ENCODE measurements at places on chromosomes 12 and 14.

DNA sequence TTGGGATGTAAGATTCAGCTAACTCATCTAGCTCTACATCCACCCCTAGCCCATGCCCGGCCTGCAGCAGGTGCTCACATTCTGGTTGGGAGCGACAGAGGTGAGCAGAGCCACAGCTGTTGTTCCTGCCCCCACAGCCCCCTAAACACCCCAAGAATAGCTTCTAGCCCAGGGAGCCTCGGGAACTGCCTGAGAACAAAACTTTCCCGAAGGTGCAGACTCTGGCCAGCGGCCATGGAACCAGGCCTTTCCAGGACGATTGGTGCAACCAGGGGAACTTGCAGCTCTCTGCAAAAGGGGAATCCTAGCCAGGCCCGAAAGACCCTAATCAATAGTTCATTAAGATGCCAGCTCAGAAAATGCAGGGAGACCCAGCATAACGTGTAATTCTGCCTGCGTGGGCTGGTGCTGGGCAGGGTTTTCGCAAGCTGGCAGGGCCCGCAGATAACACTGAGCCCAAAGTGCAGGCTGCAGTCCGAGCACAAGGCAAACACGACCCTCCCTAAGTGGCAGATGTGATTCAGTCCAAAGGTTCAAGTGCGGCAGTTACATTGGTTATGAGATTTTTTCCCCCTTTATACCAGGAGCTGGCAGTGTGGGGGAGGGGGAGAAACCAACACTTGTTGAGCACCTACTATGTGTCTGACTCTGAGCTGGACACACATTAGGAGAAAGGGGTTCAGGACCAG, 122.5 kb upstream of the MAP1LC3B2 start:
- no peak for DNase-seq

DNA sequence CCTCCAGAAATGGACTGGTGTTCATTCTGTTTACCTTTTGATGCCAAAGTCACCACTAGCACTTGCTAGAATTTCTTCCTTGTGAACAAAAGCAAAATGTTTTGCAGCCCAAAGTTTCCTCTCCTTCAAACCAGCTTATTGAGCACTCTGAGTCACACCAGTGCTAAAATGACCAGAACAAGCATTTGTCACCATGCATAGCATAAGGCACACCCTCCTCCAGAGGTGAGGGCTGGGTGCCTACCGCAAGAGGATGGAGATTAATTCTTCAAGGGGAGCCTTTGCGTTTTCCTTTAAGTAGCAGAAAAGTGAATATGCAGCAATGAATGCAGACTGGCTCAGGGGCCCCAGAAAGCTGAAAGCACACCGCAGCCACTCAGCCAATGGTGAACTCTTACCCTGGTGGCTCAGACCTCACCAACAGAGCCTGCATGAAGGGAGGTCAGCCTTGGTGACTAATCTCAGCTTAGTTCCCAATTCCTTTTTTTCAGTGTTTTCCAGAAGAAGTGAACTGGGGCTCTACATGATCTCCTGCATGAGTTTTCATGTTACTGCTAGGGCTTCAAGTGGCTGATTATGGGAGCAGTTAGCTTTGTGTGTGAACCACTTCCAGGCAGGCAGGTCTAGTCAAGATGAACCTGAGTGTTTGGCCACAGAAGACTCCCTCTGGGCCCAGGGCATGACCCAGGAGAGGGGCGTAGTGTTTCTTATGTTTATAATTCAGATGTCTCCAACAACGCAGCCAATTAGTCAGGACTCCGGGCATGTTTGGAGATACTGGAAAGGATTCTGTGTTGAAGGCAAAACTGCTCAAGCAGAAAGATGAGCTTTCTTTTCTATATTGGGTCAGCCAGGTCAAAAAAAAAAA, 96.3 kb downstream of the PAX9 start:
- no peak for DNase-seq

DNA sequence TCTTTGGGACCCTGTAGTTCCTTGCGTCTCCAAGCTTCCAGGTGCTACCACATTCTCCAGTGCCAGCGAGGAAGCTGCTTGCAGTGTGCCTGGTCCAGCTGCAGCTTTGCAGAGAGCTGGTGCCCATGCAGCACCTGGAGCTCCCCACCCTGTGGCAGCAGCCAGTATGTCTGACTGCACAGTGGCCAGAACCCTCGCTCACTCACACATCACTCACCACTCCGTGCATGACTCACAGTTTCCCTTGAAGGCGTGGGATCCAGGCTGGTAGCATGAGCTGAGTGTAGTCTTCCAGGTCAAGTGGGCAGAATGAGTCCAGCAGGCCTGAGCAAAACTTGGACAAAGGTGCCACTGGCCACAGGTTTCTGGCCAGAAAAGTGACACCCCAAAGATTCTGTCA, 33.6 kb downstream of the SDR9C7 start:
- DNase-seq: peak; percentile 29

GRCh38 chr12:124917135-124917840, 2.8 kb upstream of the UBC start:
- peak; percentile 91 for DNase-seq

- DNase-seq: no peak
These were observed 57.0 kb downstream of the GCH1 start for GRCh38 chr14:54845641-54846040.

DNA sequence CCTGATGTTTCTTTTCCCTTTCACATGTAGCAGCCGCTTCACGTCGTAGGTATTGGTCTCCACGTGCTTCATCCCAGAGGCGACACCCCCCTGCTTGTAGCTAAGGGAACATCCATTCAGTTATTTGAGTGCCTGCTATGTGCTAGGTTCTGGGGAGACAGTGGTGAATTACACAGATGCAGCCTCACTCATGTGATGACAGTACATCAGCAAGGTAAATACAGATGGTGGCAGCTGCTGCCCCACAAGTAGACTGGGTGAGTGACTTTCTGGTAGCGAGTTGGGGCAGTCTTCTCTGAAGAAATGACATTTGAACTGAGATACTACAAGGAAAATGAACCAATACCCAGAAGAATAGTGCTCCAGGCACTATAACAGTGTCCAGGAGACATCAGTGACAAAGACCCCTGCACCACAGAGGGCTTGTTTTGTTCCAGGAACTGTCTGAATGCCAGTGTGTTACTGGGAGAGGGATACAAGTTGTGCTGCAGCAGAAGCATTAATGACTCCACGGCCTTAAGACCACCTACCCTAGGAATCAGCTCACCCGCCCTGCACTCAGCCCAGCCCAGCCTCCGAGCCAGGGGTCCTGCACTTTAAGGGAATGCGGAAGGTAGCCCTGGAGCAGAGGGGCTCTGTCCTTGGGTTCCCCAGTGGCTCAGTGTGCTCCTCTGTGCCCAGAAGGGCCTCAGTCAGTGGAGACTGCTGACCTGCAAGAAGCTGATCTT, 7.3 kb downstream of the AVIL start:
- no peak for DNase-seq

DNA sequence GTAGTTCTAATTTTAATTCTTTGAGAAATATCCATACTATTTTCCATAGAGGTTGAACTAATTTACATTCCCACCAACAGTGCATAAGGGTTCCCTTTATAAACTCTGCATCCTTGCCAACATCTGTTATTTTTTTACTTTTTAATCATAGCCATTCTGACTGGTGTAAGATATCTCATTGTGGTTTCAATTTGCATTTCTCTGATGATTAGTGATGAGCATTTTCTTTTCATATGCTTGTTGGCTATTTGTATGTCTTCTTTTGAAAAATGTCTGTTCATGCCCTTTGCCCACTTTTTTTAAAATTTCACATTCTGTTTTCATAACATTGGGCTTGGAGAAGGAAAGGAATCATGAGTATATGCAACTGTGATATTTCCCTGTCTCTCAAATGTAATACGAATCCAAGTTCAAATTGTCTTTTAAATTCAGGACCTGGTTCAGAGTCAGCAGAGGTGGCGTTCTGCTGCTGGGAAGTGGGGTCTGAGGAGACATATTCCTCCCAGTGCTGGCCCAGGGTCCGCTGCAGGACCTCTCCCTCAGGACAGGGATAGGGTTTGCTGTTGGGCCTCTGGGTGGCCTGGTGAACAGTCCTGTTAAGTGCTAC, 81.2 kb upstream of the ETV6 start:
- DNase-seq: no peak

DNA sequence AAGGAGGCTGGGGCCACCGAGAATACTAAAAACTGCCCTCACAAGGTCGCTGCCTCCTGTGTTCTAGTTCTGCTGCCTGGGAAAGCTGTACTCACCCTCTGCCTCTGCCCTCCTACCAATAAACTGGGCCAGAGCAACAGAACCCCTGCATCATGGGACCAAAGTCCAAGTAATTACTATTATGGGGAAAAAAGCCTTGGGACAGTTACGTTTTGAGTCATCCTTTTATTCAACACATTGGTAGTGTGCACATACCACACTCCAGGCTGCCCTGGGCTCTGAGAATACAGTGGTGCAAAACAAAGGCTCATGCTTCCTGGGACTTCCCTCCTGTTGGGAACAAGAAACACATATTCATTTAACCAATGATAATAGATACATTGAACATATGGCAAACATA, 49.0 kb downstream of the CACNA1C start:
- no peak for DNase-seq

GRCh38 chr12:53596920-53597363, 29.2 kb downstream of the ATF7 start:
- no peak for DNase-seq

All from activated T-cell treated with anti-CD3 and anti-CD28 coated beads, Interleukin-2, amount 50 U/mL, for 48 hours (primary cell).